Calu3 (cell line): ENCODE measurements at places on chromosomes 13 and 19. TPM values are rescaled to one million over a fixed set of nuclear protein-coding genes. Genes with fewer than 3 reads are reported as not detected.

GRCh38 chr13:29774830-29775229 lies 75.6 kb downstream of the UBL3 start:
- H3K27ac ChIP-seq, result no peak overlapping the region
- H3K27me3 ChIP-seq, result no peaks in the 10 kb centered on the region
- no peak overlapping the region for H3K4me3 ChIP-seq
- no peak for DNase-seq
- H3K36me3 ChIP-seq, result no peaks in the 10 kb centered on the region
- no peaks in the 10 kb centered on the region for H3K4me1 ChIP-seq

Gene ZNF43
- total RNA-seq, result 6.1 and 6.5 TPM in 2 replicates

- peaks cover 75% of the 10 kb centered on the region for H3K27me3 ChIP-seq
- peaks cover 23% of the 10 kb centered on the region for H3K4me1 ChIP-seq
- H3K4me3 ChIP-seq, result no peak overlapping the region
- peaks cover 6% of the 10 kb centered on the region for H3K36me3 ChIP-seq
Measured at GRCh38 chr19:46429999-46430398, 1.3 kb upstream of the PNMA8C start.

- no peaks in the 10 kb centered on the region for H3K4me1 ChIP-seq
- H3K4me3 ChIP-seq, result no peak overlapping the region
- no peaks in the 10 kb centered on the region for H3K36me3 ChIP-seq
- H3K27ac ChIP-seq, result no peak overlapping the region
- H3K27me3 ChIP-seq, result peaks cover 21% of the 10 kb centered on the region
- DNase-seq, result no peak
Measured at GRCh38 chr19:33158365-33158764, 26.5 kb downstream of the WDR88 start.
